T-cell (primary cell): ENCODE measurements at places on chromosomes 3 and 15.

DNA sequence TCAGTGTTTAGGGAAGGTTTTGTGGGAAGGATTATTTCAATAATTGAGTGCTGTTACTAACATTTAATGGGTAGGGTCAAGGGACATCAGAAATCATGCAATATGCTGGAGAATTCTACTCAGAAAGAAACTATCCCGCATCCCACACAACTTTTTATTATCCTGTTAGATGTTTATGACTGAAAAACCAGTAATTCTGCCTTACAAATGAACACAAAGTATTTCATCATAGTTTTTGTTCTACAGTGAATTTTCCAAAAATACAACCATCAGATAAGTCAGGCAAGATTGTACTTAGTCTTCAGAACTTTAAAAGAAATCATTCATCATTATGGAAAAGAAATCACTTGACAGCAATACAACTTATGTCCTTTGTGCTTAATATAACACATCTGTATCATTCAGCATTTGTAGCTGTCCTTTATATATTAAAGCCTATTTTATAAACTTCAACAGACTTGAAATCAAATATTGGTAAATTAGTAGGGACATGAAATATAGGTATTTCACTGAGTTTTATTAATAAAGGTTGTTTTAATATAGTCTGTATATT is 61.9 kb downstream of the TRPM7 start:
- no peak for DNase-seq

DNA sequence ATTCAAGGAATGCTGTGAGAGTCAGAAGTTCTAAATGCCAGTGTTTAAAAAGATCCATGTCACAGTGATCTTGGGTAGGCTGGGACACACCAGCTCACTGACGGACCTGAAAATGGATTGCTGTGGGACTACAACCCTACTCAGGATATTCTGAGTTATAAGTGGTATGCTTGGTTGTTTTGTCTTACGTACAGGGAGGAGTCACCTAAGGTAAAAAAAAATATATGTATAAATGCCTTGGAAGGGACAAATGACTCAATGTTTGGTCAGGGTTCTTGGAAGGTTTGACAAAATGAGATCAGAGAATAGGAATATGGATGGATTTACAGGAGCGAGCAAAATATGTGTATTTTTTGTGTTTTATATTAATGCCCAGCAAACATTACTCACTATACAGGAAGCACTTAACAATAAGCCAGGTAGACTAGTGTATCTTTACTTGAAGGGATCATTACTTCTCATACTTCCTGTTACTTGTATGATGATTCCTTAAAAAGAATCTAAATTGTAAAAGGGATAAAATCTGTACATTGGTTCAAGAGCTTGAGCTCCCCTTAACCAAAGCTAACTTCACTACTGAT is 767.3 kb downstream of the GBE1 start:
- no peak for DNase-seq

- no peak for DNase-seq
Measured at GRCh38 chr15:83585601-83586335, 68.2 kb upstream of the ADAMTSL3 start.

GRCh38 chr3:94046533-94046932 is 16.2 kb downstream of the DHFR2 start:
- no peak for DNase-seq

GRCh38 chr3:58074116-58074715 is 66.0 kb downstream of the FLNB start:
- DNase-seq = no peak

- no peak for DNase-seq
Measured at GRCh38 chr3:126340081-126340511, 17.1 kb downstream of the KLF15 start.

GRCh38 chr15:90211440-90212143 is 10.5 kb downstream of the SEMA4B start:
- no peak for DNase-seq

GRCh38 chr3:63774781-63775180 is 44.3 kb upstream of the C3orf49 start:
- DNase-seq = no peak

DNA sequence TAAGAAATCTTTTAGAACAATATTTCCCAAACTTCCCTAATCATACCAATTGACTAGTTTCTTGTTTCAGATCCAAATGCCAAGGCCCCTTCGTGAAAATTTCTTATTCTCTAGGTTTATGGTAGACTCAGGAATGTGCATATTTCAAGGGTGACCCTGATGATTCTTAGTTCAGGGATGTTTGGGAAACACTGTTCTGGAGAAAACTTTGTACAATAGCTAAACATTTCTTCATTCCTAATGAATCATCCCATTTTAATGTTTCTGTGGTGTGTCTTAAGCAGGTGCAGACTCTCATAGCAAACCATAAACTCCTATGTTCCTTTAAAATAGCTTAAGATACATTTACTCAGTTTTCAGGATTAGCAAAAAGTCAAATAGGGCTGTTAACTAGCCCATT is 314.5 kb downstream of the TIGIT start:
- no peak for DNase-seq

DNA sequence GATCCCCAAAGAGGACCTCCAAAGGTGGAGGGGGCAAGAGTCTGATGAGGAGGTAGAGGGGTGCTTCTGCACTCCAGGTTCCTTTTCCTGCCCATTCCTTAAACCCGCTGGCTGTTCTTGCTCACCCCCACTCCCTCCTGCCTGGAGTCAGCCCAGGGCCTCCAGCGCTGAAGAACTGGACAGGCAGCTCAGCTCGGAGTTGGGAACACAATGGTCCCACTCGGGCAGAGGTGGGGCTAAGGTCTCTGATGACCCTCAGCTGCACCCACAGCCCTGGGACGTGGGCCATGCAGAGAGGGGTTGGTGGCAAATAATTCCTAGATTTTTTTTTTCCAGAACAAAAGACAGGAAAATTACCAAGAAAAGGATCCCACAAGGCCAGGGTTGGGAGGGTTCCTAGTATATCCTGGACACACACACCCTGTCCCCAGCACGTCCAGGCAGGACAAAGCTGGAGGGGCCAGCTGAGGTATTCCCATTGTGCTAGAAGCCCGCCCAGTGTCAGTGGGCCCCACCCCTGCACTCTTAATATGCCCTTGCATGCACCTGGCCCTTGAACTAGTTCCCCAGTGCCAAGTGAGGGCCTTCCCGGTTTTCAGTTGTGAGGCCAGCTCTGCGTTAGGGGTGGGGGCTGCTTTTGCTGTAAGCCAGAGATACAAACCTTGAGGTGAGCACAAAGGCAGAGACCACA is 22.1 kb upstream of the IP6K2 start:
- no peak for DNase-seq
